RCC 7860 (cell line): ENCODE measurements at places on chromosomes 6 and 20.

DNA sequence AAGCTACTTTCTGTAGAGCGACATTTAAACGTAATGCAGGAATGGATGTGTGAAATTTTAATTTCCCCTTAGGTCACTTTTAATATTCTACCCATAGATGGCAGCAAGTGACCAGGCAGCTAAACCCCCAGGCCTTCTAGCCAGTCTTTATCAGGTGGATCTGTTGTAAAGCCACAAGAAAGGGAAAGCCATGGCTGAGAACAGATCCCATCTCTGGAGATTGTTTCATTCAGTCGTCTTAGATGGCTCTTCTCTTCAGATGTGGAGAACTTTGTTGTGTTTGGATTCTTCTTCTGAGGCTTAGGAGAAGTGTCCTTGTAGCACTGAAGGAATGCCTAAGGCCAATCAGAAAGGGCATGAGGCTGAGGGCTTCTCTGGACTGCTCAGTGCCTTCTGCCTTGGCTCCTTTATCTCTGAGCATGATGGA, 15.8 kb upstream of the RNF182 start:
- DNase-seq, result peak; percentile 46

DNA sequence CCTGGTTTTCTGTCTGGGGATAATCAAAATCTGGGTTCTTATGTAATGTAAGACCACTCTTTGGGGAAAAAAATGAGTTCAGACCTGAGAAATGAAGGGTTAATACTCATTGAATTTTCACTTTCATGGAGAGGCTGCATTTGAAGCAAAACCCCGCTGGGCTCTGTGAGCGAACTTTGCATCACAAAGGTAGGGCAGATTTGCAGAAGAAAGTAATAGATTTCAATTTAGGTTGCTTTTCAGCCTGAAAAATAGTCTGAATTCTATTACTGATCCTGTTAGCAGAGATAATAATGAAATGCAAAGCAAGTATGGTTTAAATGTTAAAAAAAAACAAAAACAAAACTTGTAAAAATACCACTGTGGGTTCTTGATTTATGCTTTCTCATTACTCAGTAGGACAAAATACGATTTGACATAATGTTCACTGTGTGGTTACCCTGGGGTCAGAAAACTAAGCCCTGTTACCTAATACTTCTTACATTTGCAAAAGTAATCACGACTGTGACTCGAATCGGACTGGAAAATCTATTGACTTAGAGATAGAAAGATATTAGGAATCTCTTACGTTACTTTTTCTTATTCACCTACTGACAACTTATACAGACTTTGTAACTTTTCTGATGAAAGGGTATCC, 72.2 kb downstream of the UST start:
- DNase-seq, result no peak

GRCh38 chr20:61159957-61160686, 91.9 kb upstream of the CDH4 start:
- DNase-seq, result no peak

DNA sequence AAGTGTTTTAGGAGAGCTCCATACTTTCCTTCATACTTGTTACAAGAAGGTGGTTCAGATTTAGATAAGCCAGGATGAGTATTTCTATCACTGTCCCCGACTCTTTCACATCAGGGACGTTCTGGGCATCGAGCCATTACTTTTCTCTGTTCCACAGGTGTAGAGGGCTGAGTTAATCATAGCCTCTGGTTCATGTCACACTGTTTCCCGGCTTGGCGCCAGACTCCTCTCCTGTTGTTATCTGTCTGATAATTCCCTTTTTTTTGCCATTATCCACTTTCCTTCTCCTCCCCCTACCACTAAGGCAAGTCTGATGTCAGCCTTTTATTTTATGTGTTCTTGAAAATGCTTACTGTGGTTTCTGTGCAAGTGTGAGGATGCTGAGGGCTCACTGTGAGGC, 593.4 kb downstream of the UTRN start:
- DNase-seq, result no peak

DNA sequence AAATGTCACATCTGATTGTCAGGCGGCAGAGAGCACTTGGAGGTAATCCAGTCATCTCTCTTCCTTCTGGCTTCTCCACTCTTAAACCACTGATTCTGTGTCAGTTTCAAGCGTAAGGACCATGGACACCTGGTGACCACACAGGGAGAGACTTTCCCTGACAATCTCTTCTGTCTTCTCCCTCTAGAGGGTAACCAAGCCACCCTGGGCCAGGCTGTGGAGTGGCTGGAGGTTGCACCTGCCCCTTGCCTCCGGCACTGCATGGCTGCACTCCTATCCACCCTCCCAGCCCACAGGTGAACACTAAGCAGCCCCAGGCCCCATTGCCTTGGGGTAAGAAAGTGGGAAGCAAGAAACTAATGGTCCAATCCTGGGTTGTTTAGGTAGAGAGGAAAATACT, 78.7 kb downstream of the BFSP1 start:
- DNase-seq, result no peak
